ENCODE measurements at places on chromosomes 3 and 15. TPM values are rescaled to one million over a fixed set of nuclear protein-coding genes. Genes with fewer than 3 reads are reported as not detected.
A peak's percentile ranks its signal among the peaks of the same experiment; 100 is the strongest.

The TM4SF4 gene
- total RNA-seq: 0.12 TPM

The PLSCR5 gene
- total RNA-seq: not detected

The PDZRN3 gene
- total RNA-seq: 30.8 TPM

The ISL2 gene
- 4.2 TPM for total RNA-seq

The FILIP1L gene
- total RNA-seq: 16.7 TPM

The RAB5A gene
- total RNA-seq: 62.6 TPM

The TLR9 gene
- 0.08 TPM for total RNA-seq

The GOLGA8T gene
- total RNA-seq: 4.1 TPM

The PLXNB1 gene
- 79.2 TPM for total RNA-seq

The PAK6 gene
- 245 TPM for total RNA-seq

DNA sequence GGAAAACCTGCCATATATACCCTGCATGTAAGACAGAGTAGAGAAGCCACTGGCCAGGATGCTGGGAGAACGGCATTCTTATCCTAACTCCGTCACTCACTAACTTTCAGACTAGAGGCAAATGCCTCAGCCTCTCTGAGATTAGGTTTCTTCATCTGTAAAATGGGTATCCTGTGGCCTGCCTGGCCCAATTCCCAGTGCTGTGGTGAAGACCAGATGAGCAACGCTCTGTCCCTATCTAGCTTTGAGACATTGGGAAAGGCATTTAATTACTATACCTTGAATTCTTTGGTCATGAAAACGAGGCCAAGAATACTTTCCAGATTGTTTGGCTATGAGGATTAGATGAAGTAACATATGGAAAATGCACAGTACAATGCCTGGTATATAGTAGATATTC is 35.9 kb downstream of the CEMIP start:
- DNase-seq: no peak

- DNase-seq: peak; percentile 82
Observed at GRCh38 chr3:11059090-11059798, 66.7 kb downstream of the SLC6A1 start.

DNA sequence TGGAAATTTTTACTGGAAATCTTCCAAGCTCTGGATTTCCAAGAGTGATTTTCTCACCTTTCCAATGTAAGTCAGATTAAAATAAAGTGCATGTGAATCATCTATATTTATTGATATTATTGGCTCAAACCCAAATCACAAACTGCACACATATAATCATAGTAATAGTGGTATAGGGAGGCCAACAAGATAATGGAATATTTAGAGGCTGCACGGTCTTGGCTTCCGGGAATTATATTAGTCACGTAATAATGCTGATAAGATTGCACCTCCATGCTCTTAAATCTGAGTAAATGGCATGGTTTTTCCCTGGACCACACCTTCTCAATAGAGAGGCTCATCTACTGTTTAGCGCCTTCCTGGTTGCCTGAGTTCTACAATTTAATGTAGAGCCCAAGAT is 567.1 kb upstream of the NR2F2 start:
- DNase-seq: no peak

DNA sequence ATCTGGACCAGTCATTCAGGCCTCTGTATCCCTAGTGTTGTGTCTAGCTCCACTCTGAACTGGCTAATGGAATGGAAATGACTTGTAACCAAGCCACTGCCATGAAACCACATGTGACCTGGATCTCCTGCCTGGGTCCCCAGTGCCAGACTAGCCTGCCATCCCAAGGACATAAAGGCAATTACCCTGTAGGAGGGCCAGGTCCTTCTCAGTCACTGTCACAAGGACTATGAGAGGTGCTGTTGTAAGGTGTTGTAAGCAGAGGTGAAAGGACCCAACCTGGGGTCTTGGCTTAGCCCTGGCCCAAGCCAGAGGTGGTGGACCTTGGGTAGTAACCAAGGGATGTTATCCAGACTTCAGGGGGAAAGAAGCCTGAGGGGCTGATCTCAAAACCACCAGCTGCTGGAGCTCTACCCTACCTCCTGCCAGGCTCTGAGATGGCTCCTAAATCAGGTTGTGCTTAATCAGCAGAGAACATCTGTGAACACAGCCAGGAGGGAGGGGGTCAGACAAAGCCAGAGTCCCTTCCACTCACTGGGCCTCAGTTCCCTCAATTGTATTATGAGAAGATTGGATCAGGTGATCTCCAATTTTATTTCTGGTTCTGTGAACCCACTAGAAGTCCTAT is 15.7 kb upstream of the KLHL24 start:
- no peak for DNase-seq

DNA sequence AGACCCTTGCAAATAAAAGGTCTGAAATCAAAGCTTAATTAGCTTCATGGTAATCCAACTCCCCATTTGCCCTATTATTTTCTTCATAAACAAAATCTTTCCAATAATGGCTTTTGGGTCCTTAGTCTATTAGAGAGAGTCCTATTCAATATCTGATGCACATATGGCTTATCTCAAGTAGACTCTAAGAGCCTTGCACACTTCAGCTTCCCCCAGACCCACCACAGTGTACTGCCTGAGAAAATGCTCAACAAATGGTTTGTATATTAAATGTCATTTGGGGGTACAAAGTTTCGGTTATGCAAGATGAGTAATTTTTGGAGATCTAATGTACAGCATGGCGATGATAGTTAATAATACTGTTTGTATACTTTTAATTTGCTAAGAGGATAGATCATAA is 28.9 kb downstream of the FSTL1 start:
- DNase-seq: no peak

- DNase-seq: no peak
Observed at GRCh38 chr15:94485148-94485719, 253.9 kb downstream of the MCTP2 start.

DNA sequence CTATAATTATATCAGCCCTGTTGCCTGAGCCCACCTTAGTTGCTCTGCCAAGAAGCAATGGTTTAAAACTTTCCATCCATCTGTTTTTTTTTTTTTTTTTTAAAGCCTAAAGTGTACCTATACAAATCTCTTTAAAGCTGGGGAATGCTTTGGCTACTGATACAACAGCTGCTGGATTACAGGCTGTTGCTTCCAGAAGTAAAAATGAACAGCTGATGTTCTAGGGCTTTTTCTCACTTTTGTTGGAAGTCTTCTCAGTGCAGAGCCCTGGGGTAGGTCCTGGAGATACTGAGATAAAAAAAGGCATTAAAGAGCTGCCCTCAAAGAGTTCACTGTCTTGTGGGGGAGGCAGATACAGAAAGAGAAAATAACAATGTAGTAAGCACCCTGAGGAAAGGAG is 218.1 kb downstream of the NLGN1 start:
- no peak for DNase-seq

GRCh38 chr15:98946301-98947255 is 61.0 kb downstream of the PGPEP1L start:
- no peak for DNase-seq

DNA sequence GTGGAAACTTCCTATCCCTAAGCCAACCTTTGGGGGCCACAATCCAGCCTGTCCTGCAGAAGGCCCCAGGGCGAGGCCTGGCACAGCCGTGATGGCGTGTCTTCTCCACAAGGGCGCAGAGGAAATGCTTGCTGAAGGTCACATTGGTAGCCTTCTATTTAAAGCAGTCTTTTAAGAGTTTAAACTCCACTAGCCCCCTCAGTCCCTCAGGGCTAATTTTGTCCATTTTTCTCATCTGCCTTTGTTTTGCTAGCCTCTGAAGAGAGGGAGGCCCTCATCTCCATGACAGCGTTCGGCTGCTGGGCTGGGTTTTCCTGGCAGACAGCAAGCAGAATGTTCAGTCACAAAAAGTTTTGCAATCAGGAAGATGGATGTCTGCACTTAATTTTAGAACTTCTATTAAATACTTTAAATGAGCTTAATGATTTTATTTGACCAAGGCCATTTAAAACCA is 40.8 kb downstream of the RARB start:
- peak; percentile 59 for DNase-seq

GRCh38 chr15:56719774-56720555 is 13.3 kb downstream of the ZNF280D start:
- no peak for DNase-seq

DNA sequence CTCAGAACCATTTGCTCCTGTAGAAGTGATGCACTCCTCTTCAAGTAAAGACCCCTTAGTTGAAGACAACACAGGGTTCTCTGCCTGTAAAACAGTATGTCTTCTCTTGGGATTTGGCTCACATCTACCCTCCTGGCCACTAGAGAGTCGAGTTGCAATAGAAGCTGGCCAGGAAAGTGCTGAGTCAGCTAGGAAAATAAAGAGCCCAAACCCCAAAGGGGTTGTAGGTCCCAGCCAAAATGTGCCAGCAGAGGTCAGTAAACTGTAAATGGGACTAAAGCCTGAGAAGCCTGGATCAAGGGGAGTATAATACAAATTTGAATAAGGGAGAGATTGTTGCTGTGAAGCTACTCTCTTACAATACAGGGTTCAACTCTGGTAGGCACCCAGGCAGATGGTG is 37.2 kb upstream of the THBS1 start:
- no peak for DNase-seq

- DNase-seq: no peak
Observed at GRCh38 chr3:182238126-182238525, 526.4 kb downstream of the SOX2 start.

DNA sequence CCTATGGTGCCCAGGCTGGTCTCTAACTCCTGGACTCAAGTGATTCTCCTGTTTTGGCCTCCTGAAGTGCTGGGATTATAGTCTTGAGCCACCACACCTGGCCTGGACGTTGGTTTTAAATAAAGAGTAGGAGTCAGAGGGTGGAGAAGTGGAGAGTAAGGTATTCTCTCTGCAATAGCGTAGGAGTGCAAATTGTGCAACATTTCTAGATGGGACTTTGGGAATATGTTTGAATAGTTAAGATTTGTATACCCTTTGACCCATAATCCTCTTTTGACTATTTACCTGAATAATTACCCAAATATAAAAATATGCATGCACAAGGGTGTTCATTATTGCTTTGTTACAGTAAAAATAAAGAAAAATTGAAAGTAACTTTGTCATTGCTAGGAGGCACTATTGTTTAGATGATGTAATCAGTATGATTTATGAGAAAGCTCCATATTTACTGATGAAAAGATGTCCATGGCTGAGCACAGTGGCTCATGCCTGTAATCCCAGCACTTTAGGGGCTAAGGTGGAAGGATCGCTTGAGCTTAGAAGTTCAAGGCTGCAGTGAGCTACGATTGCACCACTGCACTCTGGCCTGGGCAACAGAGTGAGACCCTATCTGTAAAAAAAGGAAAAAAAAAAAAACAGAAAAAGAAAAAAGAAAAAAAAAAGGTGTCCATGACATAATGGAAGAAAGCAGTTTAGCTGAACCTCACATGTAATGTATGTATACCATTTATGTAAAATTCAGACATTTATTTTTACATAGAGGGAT is 15.1 kb upstream of the XYLB start:
- no peak for DNase-seq

- peak; percentile 36 for DNase-seq
Observed at GRCh38 chr3:127233371-127233770, 40.4 kb downstream of the PRR23E start.

DNA sequence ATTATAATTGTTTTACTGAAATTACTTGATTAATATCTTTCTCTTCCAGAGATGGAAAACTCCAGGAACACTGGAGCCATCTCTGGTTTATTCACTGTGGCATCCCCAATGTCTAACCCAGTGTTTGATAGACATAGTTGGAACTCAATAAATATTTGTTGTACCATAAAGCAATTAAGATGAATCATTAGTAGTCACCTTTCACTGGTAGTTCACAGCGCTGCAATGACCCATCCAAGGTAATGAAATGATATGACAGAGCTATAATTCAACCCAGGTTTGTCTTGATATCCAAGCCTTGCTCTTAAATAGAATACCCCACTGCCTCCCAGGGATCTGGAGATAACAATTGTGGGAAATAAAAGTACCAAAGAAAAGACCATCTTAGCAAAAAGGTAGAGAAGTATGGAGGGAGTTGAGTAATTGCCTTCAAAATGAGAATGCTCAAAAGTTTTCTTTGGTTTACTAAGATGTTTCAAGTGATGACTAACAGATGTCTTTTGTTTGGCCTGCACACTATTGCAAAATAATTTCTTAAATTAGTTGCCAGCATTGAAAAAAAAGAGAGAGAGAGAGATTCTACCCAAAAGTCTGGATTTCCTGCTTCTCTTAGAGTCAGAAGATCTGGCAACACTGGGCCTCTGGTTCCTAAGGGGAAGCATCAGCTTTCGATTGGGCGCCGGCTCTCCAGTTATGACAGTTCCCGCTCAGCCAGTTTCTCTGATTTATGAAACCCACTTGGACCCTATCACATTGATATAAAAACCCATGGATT is 348.5 kb downstream of the ERC2 start:
- peak; percentile 18 for DNase-seq

- DNase-seq: no peak
Observed at GRCh38 chr3:105473521-105474223, 107.0 kb downstream of the ALCAM start.

GRCh38 chr3:94064243-94064860 is 1.5 kb downstream of the NSUN3 start:
- no peak for DNase-seq

DNA sequence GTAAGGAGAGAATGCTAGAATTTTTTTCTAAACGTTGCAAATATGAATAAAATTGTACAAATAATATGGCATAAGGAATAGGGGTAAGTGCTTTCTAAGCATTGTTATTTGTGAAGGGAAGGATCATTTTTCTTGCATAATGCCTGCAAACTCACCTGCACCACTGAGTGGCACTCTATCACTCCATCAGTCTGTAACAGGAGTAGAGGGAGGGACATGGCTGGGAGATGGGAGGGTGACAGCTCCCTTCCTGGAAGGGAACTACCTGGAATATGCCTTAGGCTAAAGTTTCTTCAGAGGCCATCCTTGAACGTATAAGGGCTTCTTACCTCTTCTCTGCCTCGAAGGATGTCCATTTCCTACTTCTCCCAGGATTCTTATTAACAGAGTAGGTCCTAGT is 3.0 kb downstream of the NAALADL2 start:
- peak; percentile 21 for DNase-seq

GRCh38 chr3:42061025-42061712 is 30.0 kb upstream of the TRAK1 start:
- DNase-seq: no peak

DNA sequence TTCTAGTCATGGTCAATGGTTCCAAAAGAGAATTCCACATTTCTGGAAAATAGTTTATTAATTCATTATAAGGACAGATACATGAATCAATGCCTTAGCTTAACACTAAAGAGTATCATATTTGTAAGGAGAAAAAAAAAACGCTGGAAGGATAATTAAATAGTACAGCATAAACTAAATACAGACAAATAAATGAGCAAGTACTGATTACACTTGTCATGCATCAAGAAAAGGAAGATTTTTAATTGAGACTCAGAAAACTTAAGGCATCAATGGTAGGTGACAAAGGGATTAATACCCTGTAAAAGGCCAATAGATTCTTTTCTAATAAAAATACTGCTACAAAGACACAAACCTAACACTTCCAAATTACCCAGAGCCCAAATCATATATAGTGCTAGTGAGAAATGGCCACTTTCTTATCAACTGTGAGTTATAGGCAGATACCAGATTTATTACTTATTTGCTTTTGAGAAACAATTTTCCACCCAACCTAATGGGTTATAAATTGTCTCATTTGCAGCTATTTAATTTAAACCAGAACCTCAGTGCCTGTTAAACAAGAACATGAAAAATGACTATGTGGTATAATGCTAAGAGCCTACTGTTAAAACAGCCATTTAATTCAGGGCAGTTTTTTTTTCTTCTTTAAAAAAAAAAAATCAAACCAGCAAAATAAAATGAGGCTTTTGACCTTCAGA is 3.8 kb upstream of the IGDCC3 start:
- DNase-seq: no peak

- DNase-seq: no peak
Observed at GRCh38 chr3:112101916-112102315, 15.7 kb downstream of the C3orf52 start.

Measured in testis (tissue), 5 donors.